ENCODE measurements at places on chromosomes 5 and 9.

- DNase-seq = no peak
Observed at GRCh38 chr5:1462358-1462757, 17.1 kb upstream of the SLC6A3 start.

DNA sequence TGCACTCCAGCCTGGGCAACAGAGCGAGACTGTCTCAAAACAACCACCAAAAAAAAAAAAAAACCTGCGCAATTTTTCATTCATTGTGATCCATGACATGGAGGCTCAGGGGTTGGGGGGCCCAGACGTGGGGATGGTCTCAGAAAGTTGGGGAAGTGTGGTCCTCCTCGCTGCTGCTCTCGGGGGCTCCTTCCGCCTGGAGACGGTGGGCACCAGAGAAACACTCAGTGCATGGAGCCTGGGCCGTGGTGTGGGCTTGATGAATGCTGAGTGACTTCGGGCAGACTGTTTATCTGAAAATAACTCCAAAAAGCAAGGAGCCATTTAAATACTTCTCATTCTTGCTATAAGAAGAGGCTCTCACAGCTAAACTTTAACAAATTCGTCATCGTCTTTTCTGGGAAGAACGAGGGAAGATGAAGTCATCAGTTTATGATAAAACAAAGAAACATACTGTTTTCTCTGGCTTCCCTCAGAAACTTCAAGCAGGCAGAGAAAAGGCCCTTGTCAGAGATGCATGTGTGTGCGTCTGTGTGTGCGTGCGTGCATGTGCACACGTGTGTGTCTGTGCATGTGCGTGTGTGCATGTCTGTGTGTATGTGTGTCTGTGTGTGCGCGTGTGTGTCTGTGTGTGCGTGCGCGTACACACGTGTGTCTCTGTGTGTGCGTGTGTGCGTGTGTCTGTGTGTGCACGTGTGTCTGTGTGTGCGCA lies 35.0 kb downstream of the RASGEF1C start:
- peak; percentile 14 for DNase-seq

DNA sequence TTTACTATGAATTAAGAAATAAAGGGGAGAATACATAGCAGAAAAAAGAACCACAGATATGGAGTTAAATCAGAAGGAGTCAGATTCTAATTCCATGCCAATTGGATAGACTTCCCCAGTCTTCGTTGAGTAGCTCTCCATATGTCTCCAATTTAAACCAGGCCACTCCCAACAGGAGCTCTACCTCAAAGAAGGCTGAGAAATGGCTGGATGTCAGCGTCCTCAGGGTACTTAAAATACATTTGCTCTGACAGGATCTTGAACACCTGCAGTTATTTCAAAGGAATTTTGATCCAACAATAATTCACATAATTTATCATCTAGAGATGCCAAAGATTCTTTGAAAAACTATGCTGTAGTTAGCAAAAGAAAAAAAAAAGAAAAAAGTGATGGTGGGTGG lies 133.9 kb upstream of the FBN2 start:
- DNase-seq = no peak

- DNase-seq = peak; percentile 39
Observed at GRCh38 chr9:20031836-20032235, 243.0 kb upstream of the SLC24A2 start.

DNA sequence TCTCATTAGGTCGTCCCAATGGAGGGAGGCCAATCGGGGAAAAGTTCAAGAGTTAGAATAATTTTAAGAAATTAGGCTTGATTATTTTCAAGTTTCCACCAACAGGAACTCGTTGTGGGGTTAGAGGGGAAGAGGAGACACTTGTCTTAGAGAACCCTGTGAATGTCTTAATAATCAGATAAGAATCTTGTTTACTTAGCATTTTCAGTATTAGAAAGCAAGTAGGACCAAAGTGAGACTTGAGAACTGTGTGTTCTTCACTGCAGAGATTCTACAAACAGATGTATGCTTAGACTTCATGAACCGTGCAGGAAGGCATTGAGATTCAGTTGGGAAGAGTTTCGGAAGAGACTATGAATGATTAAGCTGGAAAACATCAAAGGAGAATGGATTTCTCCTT lies 69.0 kb upstream of the HMHB1 start:
- DNase-seq = no peak

DNA sequence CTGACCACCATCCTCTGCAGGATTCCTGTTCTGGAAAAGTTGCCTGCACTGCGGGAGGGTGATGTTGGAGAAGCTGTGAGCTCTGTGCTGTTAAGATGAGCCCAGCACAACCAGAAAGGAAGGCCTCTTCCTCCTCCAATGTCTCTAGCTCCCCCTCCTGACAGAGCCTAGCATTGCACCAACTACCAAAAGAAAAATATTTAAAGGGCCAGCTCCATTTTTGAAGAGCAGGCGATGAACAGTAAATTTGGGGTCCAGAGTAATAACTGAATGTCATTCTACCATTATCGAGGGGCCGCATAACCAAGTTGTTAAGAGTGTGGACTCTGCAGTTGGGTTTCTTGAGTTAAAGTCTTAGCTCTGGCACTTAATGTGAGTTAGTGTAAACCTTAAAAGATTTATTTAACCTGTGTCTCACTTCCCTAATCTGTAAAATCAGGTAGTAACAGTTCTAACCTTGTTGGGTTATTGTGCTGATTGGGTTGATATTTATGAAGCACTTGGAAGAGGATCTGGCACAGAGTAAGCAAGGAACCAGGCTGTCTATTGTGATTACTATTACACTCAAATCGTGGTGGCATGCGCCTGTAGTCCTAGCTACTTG lies 3.9 kb downstream of the TEX53 start:
- DNase-seq = peak; percentile 69

- no peak for DNase-seq
Observed at GRCh38 chr5:72653586-72653985, 146.4 kb upstream of the ZNF366 start.

DNA sequence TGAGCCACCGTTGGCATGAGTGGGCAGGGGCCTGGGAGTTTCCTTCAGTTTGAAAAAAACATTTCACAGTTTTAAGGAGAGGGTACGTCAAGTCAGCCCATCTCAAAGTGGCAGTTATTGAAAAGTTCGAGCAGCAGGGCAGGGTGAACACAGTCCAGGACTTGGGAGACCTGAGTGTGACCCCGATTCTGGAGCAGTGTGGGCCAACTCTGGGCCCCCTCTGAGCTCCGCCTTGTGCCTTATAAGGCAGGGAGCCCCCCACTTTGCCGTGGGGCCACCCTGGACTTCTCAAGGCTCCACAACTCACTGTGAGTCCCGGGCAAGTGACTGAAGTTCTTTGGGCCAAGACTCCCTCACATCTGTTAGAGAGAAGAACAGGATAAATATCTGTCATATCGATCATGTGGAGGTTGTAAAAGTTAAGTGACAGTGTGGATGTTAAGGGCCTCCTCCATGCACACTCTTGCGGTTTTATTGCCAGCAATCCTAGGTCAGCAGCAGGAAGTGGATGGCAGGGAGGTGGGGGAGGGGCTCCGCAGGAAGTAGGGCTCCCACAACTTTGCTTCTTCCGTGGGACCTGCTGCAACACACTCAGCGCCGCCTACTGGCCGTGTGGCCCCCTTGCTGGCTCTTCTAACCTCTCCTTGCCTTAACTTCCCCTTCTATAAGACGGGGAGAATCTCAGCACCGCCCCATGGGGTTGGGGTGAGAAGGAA lies 38.4 kb downstream of the HRH2 start:
- peak; percentile 24 for DNase-seq

GRCh38 chr9:5698810-5699556 lies 70.1 kb downstream of the RIC1 start:
- no peak for DNase-seq

DNA sequence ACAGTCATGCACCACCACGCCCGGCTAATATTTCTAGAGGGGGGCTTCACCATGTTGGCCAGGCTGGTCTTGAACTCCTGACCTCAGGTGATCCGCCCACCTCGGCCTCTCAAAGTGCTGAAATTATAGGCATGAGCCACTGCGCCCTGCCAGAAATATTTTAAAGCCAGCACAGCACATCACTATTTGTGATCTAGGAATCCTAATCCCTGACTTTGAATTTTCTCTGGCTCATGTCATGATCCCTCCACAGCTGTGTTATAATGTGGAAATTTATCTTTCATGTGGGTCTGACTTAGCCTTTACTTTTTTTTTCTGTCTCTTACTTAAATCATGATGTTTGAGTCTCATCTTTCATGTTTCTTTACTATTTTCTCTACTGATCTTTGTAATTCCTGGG lies 18.7 kb upstream of the ITGA1 start:
- DNase-seq = no peak

- peak; percentile 2 for DNase-seq
Observed at GRCh38 chr5:179475208-179475751, 75.1 kb upstream of the RUFY1 start.

- no peak for DNase-seq
Observed at GRCh38 chr9:120846251-120846889, 3.6 kb upstream of the PSMD5 start.

DNA sequence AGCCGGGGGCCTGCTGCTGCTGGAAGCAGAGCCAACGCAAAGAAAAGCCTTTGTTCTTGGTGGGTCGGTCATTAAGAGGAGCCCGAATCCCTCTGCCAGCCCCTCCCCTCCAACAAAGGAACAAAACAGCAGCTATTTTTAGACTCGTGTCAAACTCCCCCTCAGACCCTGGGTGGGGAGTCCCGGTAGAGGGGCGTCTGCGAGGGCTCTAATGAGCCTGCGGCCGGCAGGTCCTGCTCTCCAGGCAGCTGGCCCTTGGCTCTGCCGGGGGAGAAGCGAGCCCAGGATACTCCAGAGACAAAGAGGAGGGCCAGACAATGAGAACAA lies 114.0 kb downstream of the LHX2 start:
- no peak for DNase-seq

GRCh38 chr5:134874831-134875655 lies 872 bp downstream of the TXNDC15 start:
- DNase-seq = peak; percentile 85

DNA sequence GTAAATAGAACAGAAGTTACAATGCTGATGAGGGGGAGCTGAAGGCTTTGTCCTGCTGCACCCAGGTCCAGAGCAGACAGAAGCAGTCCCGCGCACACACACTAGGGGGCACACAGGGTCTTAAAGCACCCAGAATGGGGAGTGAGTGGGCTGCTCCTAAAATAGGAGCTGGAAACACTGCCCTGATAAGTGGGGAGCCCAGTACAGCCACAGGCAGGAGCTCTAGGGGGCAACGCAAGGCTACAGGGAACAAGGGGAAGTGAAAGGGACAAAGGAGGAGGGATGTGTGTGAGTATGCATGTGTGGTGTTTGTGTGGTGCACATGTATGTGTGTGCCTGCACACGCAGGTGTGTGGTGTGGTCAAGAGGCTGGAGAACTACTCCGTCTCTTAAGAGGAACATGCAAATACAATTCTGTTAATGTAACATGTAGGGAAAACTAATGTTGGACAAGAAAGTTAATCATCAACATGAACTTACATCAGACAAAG lies 191.5 kb downstream of the ROR2 start:
- DNase-seq = peak; percentile 44

GRCh38 chr5:115298811-115299210 lies 2.4 kb upstream of the CCDC112 start:
- DNase-seq = no peak

DNA sequence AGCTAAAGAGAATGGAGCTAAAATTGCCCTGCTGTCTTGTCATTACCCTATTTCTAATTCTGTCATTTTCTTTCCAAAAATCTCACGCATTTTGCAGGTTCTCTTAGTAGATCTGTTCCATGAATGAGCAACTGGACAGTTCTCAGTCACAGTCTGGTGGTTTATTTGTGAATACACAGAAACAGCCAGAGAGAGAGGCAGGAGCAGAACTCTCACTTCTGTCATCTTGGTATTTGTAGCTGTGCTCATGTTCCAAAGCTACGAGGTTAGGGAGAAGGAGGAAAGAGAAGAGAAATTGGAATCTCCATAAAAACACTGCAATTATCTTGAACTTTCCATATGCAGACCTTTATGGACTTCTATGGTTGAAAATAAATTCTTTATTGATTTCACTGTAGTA lies 118.0 kb upstream of the OR13F1 start:
- no peak for DNase-seq

GRCh38 chr5:72840041-72840440 lies 23.6 kb downstream of the TNPO1 start:
- no peak for DNase-seq
